ENCODE measurements at places on chromosomes 11 and 22.
A peak's percentile ranks its signal among the peaks of the same experiment; 100 is the strongest.

GRCh38 chr22:39690881-39691605 is 120.5 kb downstream of the CACNA1I start:
- DNase-seq = no peak

- no peak for DNase-seq
Observed at GRCh38 chr11:1460396-1460985, 26.1 kb downstream of the MOB2 start.

- DNase-seq = no peak
Observed at GRCh38 chr22:25125693-25126357, 73.8 kb upstream of the CRYBB3 start.

GRCh38 chr11:57567515-57568329 is at the start of gene UBE2L6:
Gene UBE2L6 (minus strand): TSS chr11:57567672. CDS start chr11:57567611, 61 bp downstream.
- peak; percentile 75 for DNase-seq

DNA sequence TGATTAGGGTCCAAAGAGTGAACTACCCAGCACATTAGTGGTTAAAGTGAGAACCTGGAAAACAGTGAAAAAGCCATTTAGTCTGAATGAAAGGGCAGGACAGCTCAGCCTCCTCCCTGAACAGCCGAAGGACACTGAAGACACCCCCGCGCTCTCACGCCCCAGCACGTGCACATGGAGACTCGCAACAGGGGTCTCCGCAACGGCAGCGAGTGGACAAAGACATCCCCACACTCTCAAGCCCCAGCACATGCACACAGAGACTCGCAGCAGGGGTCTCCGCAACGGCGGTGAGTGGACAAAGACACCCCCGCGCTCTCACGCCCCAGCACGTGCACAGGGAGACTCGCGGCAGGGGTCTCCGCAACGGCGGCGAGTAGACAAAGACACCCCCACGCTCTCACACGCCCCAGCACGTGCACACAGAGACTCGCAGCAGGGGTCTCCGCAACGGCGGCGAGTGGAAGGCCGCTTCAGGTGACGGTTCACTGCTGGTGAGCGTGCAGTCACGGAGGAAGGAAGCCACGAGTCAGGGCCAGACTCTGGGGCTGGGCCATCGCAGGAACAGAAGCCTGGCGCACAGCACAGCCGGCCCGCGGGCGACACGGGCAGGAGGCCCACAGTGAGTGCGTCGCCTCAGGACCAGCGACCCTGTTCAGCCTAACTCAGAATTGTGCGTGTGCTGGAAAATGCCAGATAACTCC is 43.6 kb downstream of the BRD1 start:
- no peak for DNase-seq

DNA sequence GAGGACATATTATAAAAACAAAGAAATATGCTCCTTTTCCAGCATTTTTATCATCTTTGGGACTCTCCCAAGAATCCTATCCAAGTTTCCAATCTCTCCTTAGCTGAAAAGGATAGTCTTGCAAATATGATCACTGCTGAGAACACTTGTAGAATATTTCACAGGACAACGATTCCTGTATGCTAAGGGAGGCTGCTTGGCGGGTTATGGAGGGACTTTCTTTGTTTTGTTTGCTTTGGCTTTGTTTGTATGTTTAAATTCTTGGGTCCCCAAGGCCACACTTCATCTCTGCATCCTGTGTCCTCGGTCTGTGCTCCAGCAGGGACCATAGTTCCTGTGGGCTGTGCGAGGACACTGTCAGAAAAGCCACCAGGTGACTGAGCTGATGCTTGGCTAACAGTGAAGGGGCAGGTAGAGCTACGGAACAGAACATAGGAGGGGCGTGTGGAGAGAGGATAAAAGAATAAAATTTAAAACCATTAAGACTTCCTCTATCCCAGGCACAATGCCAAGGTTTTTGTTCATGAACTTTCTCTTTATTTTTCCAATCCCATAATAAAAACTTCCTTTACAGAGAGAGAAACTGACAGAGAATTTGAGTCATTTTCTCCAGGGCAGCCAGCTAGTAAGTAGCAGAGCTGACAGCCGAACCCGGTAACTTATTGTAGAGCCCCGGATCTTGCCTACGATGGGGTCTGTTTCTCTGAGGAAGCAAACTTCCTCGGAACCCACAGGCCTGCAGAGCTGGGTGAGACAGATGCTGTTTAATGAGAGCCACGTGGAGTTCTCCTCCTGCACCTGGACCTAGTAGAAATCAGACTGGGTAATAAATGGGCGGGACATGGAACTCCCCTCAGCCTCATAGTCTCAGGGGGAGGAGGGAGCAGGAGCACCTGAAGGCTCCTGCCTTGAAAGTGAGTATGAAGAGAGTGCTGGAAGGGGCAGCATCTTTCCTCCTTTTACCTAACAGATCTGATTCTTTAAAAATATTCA is at the start of gene IZUMO1R:
Gene IZUMO1R (plus strand): TSS at position 615 of the 993 bp plus-strand sequence. CDS start 1,057 bp downstream, outside the sequence.
- no peak for DNase-seq

DNA sequence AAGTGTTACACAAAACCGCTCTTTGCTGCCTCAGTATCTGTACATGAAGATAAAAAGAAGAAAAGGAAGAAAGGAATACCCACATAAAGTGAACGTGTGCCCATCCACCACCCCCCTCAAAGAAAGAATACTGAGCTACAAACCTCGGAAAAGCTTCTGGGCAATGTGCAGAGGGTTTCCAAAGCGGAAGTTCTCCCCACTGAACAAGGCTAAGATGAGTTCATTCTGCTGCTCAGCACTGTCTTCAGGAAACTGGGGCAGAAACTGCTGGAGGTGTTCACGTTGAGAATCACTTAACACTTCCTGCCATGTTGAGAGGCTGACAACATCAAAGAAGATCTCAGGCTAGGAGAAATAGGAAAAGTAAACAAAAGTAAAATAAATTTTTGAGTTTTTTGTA is 6.9 kb downstream of the NFRKB start:
- no peak for DNase-seq

- DNase-seq = peak; percentile 81
Observed at GRCh38 chr11:67301951-67302516, 1.3 kb upstream of the SSH3 start.

- DNase-seq = peak; percentile 37
Observed at GRCh38 chr11:115941044-115941443, 436.8 kb upstream of the CADM1 start.

GRCh38 chr11:102320188-102320587 is 2.9 kb downstream of the BIRC3 start:
- DNase-seq = no peak

DNA sequence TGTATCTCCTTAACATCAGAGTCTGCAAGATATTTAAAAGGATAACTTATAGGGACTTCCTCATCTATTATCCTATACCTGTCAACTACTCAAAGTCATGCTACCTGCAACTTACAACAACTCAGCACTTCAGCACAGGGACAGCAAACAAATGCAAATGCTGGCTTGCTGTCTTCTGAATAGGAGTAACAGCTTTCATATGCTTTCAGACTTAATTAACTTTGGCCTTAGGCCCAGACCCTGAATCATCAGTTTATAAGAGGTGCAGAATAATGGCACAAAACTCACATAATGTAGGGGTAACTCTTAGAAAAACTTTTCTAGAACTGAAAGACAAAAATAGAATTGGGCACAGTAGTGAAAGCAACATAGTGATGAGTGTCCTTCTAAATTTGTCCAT is 953.4 kb downstream of the DLG2 start:
- no peak for DNase-seq

- DNase-seq = no peak
Observed at GRCh38 chr11:19777377-19778102, 64.9 kb downstream of the NAV2 start.

DNA sequence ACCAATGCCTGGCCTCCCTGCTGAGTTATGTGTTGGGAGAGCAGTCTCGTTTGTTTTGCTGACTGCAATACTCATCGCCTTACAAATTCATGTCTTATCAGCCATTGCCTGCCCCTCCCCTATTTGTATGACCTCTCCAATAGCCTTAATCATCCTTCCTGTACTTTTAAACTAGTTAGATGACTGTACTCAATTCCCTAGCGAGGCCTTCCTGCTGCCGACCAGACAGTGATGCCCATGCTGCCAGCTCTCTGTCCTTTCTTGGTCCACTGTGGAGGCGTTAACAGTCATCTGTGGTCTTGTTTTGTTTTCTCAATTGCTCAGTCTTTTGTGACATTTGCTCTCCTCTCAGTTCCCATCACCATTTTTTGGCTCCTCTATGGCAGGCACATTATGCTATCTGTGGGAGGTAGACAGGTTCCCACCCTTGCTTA is 20.3 kb upstream of the YPEL1 start:
- no peak for DNase-seq

GRCh38 chr11:6608726-6609501 is 3.1 kb downstream of the TAF10 start:
- DNase-seq = no peak

- no peak for DNase-seq
Observed at GRCh38 chr11:66887526-66887925, 30.7 kb downstream of the LRFN4 start.

Measured in SW480 (cell line).